SHP77 treated with DMSO at 0.1 percent for 48 hours (cell line): ENCODE measurements at places on chromosomes 5 and 9.

DNA sequence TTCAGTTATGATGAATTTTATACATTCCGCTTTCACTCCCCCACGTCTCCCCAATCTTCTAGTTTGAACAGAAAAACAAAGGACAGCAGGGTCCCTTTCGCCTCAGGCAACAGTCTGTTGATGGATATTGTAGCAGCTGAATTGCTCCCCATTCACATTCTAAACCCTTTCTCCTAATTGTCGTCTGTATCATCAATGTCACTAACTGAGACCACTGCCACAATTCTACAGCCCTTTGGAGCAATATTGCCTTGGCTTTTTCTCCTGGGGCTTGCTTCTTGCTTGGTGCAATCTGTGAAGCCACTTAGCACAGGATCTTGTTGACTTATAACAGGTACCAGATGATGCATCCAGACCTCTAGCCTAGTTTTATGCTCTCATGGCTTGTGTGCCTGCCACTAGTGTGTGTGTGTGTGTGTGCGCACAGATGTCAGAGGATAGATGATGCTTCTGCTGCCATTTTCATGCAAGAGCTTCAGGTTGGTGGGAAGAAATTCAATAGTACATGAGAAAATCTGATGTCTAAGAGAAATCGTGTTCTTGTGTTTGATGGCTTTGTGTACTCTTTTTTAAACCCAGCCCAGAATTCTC, 195.2 kb upstream of the ISL1 start:
- no peak for DNase-seq

DNA sequence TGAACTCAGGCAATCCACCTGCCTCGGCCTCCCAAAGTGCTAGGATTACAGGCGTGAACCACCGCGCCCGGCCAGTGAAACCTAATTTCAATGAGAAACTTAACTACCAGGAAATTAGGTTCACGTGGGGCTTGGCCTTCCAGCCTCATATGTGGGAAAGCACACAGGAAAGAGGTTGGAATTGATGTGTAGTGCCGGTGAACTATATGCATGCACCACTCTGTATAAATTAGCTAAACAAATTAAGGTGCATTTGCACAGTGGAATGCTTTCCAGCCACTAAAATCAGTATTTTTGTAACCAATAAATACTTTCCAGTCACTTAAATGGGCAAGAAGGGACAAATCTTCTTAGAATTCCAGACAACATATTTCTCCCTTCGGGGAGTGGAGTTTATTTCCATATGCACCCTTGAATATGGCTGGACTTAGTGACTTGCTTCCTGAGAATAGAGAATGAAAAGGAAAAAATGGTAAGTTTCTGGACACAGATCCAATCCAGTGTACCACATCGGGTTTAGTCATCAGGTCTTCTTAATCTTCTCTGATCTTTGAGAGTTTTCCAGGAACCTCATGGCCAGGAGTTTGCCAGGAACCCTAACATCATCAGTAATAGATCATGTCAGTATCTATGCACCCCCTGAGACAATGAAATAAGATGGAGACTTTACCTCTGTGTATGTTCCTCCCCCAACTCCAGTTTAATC, 24.9 kb downstream of the ATOX1 start:
- no peak for DNase-seq

- DNase-seq: no peak
Observed at GRCh38 chr5:105739732-105740131, 1931.0 kb downstream of the EFNA5 start.

GRCh38 chr5:119418606-119419100, 33.6 kb upstream of the HSD17B4 start:
- DNase-seq: no peak

GRCh38 chr9:124001866-124002525, 9.6 kb upstream of the LHX2 start:
- no peak for DNase-seq

DNA sequence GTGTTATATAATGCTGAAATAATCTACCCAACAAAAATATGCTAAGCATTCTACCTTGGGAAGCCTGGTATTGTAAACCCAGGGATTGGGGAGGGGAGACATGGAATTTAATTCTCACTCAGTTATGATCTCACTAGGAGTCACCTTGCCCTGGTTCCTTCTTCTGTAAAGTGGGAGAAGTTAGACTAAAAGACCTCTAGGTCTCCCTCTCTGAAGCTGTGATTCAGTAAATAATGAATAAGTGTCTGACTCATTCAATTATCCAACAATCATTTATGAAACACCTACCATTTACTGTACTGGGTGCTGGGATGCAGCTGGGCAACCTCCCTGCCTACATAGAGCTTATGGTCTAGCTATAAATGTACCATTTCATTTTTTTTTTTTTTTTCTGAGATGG, 20.2 kb upstream of the SPARC start:
- no peak for DNase-seq

GRCh38 chr5:135345956-135346731, 52.9 kb downstream of the MACROH2A1 start:
- DNase-seq: no peak

- no peak for DNase-seq
Observed at GRCh38 chr5:77031891-77032290, 1.7 kb downstream of the AGGF1 start.

DNA sequence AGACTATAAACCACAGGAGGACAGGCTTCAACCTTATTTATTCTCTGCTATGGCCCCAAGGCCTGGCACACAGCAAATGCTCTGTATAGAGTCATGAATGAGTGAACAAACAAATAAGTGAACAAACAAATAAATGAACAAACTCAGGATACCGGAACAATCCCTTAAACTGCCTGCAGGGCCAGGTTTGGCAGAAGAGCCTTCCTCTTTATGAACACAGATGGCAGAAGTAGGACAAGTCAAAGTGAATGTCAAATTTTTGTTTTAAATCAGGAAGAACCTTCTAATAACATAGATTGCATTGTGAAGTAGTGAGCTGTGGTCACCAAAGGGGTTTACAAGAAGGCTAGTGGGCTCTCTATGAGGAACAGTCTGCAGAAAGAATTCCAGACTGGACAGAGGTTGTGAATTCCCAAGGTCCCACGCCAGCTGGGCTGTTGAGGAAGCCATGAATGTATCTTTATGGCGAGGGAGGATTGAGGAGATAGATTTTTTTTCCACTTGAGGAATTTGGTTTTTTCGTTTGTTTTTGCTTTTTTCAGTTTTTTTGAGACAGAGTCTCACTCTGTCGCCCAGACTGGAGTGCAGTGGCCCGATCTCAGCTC, 30.3 kb upstream of the STING1 start:
- DNase-seq: no peak

DNA sequence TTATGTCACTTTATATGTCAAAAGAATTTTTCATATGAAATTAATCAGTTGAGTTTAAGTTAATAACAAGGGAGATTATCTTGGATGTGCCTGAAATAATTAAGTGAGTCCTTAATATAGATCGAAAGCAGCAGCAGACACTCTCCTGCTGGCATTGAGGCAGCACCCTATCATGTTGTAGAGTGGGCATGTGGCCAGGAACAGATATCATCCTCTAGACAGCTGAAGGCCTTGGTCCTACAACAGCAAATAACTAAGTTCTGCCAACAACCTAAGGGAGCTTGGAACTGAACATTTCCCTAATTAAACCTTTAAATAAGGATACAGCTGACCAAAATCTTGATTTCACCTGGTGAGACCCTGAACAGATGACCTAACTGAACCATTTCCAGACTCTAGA, 25.8 kb upstream of the UGT3A1 start:
- no peak for DNase-seq

- DNase-seq: no peak
Observed at GRCh38 chr5:6845856-6846255, 132.6 kb downstream of the TENT4A start.

- DNase-seq: no peak
Observed at GRCh38 chr9:22863736-22864135, 417.1 kb downstream of the DMRTA1 start.

DNA sequence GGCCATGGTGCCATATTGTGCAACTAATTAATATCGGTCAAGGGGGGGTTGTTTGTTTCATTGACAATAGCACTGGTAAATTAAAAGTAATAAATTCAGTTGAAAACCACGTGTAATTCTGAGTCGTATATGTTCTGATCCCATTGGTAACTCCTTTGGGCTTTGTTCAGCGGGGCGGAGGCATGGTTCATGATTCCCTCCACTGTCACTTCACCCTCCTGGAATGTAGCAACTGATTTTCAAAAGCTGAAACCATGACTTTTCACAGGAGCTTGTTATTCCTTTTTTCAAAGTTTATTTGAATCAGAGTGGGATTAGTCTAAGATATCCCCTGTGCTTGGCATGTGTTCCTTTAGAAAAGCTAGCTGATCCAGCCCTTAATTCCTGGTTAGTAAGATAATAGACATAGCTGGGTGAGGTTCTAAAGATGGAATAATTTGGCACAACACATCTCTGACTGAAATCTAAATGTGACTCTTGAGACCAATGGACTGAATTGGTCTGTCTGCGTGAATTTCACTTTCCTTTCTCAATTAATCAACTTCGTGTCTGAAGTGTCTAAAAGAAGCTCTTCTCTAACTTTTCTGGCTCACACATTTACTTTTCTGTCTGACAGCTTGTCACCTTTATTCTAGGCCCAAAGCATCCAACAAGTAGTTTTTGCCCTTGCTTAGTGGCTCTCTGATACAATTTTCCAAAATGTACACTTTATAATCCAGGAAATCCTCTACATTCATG, 185.7 kb upstream of the VCAN start:
- DNase-seq: no peak

- DNase-seq: no peak
Observed at GRCh38 chr9:119722384-119722783, 353.1 kb upstream of the BRINP1 start.

DNA sequence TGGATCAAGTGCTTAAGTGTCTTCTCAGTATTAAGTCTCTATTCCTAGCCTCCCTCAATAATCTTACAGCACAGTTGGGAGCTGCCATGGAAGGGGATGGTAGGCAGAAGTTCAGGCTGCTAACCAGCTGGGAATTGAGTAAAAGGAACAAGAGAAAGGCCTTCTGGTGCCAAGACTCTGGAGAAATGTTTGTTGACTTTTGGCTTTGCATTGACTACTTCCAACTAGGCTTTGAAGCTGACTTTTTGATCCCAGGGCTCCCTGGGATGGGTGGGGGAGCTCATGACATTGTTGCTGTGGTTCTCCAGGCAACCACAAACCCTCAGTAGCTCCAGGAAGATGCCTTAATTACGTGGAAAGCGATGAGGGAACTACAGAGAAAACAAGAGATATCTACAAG, 85.2 kb upstream of the HTR4 start:
- DNase-seq: no peak

- no peak for DNase-seq
Observed at GRCh38 chr5:2187156-2187555, 304.4 kb upstream of the IRX4 start.

- no peak for DNase-seq
Observed at GRCh38 chr5:31185951-31186350, 7.5 kb upstream of the CDH6 start.

- no peak for DNase-seq
Observed at GRCh38 chr9:69463497-69464068, 138.6 kb downstream of the ENTREP1 start.

DNA sequence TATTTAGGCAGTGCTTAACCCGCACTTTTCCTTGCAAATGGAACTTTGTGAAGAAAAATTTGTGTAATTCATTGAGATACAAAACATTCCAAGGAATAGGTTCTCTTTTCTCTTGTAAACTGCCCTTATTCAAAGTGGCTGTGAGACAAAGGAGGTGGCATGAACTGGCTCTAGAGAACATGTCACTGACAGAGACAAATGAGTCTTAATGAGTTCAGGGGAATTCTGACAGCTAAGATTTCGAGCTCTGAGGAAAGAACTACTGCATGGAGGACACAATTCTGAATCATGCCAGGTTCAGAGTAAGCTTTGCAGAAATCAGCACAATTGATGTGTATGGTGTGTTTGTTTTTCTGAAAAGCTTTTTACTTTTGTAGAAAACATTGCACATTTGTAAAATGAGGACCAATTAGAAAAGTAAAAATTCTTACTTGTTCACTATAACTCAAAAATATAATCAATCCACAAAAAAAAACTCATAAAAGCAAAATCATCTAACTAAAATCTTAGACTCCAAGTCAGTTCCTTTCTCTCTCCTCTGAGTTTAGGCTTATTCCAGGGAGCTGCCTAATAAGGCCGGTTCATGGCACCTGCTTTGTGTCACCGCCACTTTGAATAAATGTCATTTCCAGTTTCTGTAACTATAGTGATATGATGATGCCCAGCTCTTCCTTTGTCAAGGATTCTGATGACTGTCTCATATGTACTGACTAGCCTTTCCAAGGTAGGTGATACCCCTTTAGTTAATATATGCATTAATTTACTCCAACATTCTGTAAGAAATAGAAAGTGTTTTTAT, 163.2 kb downstream of the HCN1 start:
- no peak for DNase-seq

DNA sequence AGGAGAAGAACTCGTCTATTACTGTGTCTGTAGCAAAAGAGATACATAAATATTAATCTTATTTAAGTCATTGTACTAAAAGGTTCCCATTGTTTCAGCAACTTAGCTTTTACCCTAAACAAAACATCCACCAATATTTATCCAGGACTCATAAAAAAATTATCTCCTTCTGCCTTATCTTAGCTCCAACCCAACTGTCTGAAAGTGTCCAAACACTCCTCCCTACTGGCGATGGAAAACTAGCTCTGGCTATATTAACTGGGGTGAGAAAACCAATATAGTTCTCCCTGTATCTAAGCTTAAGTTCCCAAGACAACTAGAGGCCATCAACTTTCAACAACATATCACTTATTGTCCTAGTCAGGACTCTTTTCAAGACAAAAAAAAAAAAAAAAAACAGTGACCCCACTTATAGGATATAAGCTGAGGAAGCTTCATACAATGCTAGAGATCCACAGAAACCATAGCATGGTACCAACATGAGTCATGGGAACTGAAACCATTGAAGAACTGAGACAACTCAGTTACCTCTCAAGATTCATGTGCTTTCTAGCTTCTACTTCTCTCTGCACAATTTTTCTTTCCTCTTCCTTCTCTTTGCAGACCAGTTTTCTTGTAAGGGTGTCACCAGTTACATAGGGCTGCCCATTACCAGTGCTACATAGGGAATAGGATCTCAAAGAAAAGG, 150.7 kb upstream of the RASA1 start:
- no peak for DNase-seq
